Fibroblast of skin of right biceps (primary cell): ENCODE measurements at places on chromosomes 12 and 14.

DNA sequence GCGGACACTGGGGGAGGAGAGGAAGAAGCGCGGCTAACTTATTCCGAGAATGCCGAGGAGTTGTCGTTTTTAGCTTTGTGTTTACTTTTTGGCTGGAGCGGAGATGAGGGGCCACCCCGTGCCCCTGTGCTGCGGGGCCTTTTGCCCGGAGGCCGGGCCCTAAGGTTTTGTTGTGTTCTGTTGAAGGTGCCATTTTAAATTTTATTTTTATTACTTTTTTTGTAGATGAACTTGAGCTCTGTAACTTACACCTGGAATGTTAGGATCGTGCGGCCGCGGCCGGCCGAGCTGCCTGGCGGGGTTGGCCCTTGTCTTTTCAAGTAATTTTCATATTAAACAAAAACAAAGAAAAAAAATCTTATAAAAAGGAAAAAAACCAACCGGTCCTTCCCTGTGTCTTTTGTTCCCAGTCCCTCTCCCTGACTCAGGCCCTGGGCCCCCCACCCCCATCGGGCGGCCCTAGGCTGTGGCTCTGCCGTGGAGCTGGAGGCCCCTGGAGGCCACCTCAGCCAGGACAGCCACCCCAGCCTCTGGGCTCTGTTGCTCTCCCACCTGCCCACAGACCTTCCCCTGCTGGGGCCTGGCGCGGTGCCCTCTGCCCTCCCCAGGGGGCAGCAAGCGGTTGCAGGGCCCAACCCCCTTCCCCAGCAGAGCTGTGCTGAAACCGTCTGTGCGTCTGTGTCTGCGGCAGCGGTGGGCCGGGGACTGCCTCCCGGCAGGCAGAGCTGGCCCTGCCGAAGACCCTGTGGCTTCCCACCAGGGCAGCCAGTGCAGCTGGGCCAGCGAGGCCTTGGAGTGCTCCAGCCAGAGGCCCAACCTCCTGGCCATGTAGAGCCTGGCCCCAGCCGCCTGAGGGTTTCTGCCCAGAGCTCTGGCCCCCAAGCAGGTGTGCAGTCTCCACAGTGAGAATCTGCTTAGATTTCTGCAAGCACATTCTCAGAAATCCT is 4.0 kb upstream of the CRIP2 start:
- no peak for DNase-seq

DNA sequence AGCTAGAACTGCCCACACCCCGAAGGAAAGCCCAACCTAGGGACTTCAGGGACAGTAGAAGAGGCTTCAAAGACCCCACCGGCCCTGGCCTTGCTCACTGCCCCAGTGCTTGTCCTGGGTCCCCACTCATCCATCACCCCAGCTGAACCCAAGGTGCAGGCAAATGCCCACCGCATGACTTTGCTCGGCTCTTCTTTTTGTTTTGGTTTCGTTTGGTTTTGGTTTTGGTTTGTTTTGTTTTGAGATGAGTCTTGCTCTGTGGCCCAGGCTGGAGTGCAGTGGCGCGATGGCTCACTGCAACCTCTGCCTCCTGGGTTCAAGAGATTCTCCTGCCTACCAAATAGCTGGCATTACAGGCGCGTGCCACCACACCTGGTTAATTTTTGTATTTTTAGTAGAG is 9.0 kb downstream of the CCDC85C start:
- DNase-seq: no peak

- no peak for DNase-seq
These were observed 857.8 kb downstream of the C12orf50 start for GRCh38 chr12:87171356-87171755.

- no peak for DNase-seq
These were observed 26.3 kb downstream of the FLRT2 start for GRCh38 chr14:85556267-85556666.

GRCh38 chr14:103186909-103187586 is 63.8 kb downstream of the TNFAIP2 start:
- no peak for DNase-seq

DNA sequence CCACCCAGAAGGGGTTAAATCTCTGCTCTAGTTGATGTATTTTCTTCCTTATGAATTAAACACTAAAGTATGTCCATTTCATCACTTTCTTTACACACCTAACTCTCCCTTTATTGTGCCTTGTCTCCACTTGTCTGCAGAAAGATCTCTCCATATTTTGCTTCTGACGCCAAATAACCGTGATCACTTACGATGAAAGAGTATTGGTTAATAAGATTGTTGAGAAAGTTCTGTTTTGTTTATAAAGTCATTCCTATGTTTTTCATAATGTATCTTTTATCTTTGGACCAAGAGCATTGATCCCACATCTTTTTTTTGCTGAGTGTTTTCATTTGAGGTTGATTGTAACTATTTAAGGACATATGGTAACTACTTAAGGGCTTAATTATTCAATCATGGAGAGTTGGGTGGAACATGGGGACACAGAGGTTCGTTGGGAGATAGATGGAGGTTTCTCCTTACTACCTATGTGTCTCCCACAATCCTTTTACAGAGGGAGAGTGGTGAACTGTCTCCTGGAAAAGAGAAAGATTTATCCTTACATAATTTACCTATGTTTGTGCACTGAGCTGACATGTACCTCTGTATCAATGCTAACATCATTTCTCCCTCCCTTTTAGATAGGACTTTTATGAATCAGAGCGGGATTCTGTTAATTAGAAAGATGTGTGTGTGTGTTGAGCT is 120.7 kb upstream of the SLC38A2 start:
- DNase-seq: no peak

- DNase-seq: no peak
These were observed 1.0 kb downstream of the RTL1 start for GRCh38 chr14:100902295-100903133.

- peak; percentile 90 for DNase-seq
These were observed 10.9 kb downstream of the DCP1B start for GRCh38 chr12:1993341-1993740.

GRCh38 chr12:16884056-16884455 is 278.1 kb upstream of the LMO3 start:
- no peak for DNase-seq

GRCh38 chr12:104175726-104176247 is 37.8 kb upstream of the NFYB start:
- DNase-seq: no peak

- peak; percentile 42 for DNase-seq
These were observed 84.8 kb upstream of the MAP1LC3B2 start for GRCh38 chr12:116474331-116474730.

- DNase-seq: no peak
These were observed 6.0 kb upstream of the ADCY6 start for GRCh38 chr12:48794870-48795269.
